ENCODE measurements at places on chromosomes 12 and 14.

GRCh38 chr12:65324056-65324455, 45.6 kb downstream of the MSRB3 start:
- no peaks in the 10 kb centered on the region for H3K36me3 ChIP-seq
- H3K4me1 ChIP-seq: no peaks in the 10 kb centered on the region
- DNase-seq: no peak
- no peaks in the 10 kb centered on the region for H3K27me3 ChIP-seq
- no peak overlapping the region for H3K27ac ChIP-seq
- no peak overlapping the region for H3K4me3 ChIP-seq

DNA sequence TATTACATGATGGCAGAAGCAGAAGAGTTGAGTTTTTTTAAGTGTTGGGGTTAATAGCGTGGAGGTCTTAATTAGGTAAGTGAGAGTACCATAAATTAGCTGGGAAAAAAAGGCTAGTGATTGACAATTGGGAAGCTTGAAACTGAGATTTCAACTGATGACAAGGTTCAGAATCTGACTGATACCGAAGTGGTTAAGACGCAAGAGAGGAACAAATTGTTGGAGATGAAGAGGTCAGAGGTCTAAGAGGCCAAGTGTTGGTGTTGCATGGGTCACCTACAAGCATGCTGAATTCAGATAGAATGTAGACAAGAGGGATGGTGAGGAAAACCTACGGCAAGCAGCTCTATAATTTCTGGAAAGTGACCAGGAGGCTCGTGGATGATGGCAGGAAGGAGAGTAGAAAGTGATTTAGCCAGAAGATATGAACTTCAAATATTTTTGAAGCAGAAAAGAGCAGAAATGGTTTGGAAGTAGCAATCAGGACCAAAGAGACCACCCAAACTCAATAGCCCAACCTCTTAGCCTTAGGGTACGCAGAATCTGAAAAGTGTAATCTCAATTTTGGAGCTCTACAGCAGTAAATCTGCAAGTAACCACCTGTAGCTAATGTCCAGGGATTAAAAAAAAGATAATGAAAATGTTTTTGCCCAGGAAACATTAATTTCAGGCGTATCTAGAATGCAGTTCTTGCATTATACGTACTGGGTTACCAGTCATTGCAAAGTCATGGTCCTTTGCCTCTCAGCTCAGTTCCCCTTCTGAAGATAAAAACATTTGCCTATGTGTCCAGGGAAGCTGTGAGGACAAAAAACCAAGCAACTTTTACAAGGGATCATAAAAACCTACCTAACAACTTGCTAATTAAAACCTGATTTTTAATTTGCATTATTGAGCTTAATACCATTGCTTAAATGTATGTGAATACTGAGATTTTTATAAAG, 1.7 kb upstream of the TMPO start:
- H3K4me3 ChIP-seq: no peak overlapping the region
- peak overlapping the region; percentile 97 for H3K27ac ChIP-seq
- peaks cover 17% of the 10 kb centered on the region for H3K4me1 ChIP-seq
- DNase-seq: no peak
- H3K27me3 ChIP-seq: no peaks in the 10 kb centered on the region
- no peaks in the 10 kb centered on the region for H3K36me3 ChIP-seq

- no peaks in the 10 kb centered on the region for H3K27me3 ChIP-seq
- no peaks in the 10 kb centered on the region for H3K4me1 ChIP-seq
- no peaks in the 10 kb centered on the region for H3K36me3 ChIP-seq
- no peak for DNase-seq
- no peak overlapping the region for H3K4me3 ChIP-seq
These were observed 2.8 kb upstream of the SGPP1 start for GRCh38 chr14:63730659-63731058.

- no peaks in the 10 kb centered on the region for H3K36me3 ChIP-seq
- H3K27ac ChIP-seq: peak overlapping the region; percentile 61
- no peak for DNase-seq
- H3K4me3 ChIP-seq: no peak overlapping the region
These were observed 128.3 kb downstream of the AKAP6 start for GRCh38 chr14:32457213-32457920.

- no peak for DNase-seq
- no peaks in the 10 kb centered on the region for H3K27me3 ChIP-seq
- no peaks in the 10 kb centered on the region for H3K36me3 ChIP-seq
- peaks cover 10% of the 10 kb centered on the region for H3K4me1 ChIP-seq
- no peak overlapping the region for H3K4me3 ChIP-seq
These were observed 97.5 kb downstream of the LRRC74A start for GRCh38 chr14:76923431-76924370.

- peaks cover 6% of the 10 kb centered on the region for H3K4me1 ChIP-seq
- H3K27ac ChIP-seq: no peak overlapping the region
- H3K4me3 ChIP-seq: no peak overlapping the region
- H3K27me3 ChIP-seq: no peaks in the 10 kb centered on the region
These were observed 21.4 kb downstream of the KLRK1 start for GRCh38 chr12:10368206-10369171.

All from Peyer's patch (tissue), 4 donors.